ENCODE measurements at places on chromosomes 11 and 22.

GRCh38 chr11:132627981-132628380 is 904.3 kb downstream of the OPCML start:
- no peak for DNase-seq

- DNase-seq, result no peak
These were observed 517.9 kb downstream of the TBC1D22A start for GRCh38 chr22:47280301-47280700.

DNA sequence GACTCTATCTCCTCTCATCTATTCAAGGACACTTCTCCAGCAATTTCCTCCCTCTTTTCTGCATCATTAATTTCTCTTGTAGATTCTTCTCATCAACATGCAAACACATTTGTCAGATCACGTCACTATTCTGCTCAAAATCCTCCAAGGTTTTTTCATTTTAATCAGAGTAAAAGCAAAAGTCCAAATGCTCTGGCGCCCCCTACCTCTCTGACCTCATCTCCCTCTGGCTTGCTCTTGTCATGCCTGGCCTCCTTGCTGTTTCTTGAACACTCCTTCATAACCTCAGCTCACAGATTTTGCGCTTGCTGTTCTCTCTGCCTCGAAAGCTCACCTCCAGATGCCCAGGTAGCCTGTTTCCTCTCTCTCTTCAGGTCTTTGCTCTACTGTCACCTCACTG is 22.4 kb downstream of the RTCB start:
- DNase-seq, result no peak

DNA sequence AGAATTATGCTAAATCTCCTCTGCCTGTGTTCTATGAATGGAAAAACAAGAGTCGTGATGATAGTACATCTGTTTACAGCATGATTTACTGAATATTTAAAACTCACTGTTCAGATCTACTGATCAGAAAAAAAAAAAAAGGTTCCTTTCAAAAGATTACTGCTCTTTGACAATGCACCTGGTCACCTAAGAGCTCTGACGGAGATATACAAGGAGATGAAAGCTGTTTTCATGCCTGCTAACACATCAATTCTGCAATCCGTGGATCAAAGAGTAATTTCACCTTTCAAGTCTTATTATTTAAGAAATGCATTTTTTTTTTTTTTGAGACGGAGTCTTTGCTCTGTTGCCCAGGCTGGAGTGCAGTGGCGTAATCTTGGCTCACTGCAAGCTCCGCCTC is 30.7 kb downstream of the CLTCL1 start:
- DNase-seq, result no peak

DNA sequence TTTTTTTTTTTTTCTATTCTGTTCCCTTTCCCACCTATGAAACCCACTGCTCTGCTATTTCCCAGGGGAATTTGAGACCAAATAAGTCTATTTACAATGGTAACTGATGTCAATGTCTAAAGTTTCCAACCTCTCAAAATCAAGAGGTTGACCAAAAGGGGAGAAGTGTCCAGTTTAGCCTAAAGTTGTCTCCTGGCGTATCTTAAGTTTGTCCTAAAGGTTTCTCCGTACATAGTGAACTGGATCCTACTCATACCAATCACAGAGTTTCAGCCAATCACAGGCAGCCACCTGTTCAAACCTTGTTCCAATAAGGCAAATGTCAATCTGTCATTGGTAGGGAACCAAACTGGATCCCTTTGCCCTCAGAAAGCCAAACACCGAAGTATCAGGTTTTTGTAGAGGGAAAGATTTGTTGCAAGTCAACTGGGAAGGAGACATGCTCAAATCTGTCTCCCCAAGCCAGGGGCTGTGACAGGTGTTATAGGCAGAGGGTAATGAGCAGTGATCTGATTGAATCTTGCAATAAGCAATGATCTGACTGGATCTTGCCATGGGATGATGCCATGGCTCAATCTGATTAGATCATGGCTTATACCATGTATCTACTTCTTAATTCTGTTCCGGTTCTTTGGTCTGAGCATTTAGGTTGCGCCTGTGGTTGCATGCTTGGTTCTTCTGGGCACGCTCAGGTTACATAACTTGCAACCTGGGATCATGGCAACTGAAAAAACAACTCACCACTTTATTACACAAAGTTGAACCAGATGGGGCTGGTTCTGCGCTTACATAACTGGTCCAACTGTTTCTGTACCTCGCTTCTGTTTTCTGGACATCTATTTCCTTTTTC is 1.1 kb upstream of the VPS37C start:
- no peak for DNase-seq

DNA sequence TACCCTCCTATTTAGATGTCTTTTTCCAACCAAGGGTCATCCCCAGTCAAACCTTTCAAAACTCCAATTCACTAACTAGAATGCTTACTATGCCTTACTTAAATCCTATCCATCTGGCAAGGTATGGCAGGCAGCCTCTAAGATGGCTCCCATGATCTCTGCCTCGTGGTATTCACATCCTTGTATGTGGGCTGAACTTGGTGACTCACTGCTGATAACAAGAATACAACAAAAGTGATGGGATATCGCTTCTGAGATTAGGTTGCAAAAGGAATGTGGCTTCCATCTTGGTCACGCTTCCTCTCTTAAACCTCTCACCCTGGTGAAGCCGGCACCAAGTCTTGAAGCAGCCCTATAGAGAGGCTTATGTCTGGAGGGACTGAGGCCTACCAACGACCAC is 29.6 kb upstream of the UPB1 start:
- DNase-seq, result no peak

GRCh38 chr11:23021287-23021863 is 161.1 kb upstream of the CCDC179 start:
- DNase-seq, result peak; percentile 24

- no peak for DNase-seq
These were observed 101.9 kb downstream of the MRTFA start for GRCh38 chr22:40534379-40535188.

DNA sequence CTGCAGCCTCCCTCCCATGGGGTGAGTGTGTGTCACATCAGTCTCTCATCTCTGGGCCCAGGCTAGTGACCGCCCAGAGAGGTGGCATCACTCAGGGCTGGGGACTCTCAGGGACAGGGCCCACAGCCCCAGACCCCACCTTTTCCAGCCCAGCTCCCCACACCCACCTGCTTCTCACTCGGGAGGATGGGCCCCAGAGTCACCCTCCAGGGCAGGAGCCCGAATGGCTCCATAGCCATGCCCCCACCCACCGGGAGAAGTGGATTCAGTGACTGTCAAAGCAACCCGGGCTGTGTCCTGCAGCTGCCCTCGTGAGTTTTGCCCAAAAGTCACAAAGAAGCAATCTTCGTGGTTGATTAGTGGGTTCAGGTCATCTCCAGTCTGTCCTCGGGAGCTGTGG is 26.0 kb downstream of the PARVG start:
- no peak for DNase-seq

DNA sequence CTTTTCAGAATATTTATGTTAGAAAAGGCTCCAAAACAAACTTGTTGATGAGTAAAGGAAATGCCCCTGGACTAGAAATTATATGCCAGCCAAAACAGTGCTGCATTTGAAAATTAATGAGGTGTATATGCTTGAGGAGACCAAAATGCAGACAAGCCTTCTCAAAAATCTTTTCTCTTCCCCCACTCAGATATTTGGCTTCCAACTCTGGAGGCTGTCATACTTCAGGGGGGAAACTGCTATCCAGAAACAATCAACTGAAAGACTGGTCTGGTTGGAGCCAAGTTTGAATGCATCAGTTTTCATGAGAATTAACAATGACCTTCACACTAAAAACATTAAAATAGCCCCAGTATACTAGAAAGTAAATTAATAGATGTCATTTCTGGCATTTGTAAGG is 98.2 kb downstream of the SGSM3 start:
- DNase-seq, result no peak
